Stimulated activated CD8-positive, alpha-beta memory T cell treated with anti-CD3 and anti-CD28 coated beads, Interleukin-7, amount 100 ng/mL, for 4 hours (primary cell): ENCODE measurements at places on chromosomes 1 and 21.

DNA sequence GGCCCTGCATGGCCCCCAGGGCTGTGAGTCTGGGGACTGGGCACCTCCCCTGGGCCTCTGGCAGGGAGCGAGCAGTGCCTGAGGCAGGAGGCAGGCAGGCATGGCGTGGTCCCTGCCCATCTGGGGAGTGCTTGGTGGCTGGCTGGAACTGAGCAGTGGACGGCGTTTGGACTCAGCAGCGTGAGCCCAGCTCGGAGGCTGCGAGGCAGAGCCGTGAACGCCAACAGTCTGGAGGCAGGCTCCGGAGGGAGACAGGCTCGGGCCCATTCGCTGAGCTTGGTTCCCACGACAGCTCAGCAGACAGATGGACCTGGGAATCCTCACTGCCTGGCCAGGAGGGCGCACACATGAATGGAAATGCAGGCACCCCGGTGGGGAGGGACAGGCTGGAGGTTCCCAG is 160.7 kb upstream of the POU3F1 start:
- DNase-seq, result no peak

DNA sequence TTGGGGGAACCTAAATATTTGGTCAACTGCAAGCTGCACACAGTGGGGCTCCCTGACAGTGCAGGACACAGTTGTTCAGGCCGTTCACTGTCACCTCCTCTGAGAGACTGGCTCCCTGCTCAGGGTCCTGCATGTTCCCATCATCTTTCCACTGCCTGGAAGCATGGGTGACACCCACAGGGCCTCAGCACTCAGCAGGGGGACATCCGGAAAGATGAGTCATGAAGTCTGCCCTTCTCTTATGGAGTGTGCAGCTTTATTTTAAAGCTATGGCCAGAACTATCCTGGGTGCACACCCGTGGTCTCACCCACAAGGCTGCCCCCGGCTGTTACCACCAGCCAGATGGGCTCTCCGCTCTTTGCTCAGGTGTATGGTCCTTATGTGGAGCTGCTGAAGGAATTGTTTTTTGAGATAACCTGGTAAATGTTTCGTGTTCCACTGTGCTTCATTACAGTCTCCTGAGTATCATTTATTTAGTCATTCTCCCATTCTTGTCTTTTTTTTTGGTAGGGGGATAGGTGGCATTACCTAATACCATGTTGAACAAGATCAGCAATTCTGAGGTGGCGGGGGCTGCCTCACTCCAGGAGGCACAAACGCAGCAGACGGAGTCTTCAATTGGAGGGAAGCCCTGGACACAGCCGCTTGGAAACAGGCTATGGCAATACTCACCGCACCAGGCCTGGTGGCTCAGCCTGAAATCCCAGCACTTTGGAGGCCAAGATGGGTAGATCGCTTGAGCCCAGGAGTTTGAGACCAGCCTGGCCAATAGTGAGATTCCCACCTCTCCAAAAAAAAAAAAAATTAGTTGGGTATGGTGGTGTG is 14.3 kb downstream of the TRIM11 start:
- DNase-seq, result no peak

DNA sequence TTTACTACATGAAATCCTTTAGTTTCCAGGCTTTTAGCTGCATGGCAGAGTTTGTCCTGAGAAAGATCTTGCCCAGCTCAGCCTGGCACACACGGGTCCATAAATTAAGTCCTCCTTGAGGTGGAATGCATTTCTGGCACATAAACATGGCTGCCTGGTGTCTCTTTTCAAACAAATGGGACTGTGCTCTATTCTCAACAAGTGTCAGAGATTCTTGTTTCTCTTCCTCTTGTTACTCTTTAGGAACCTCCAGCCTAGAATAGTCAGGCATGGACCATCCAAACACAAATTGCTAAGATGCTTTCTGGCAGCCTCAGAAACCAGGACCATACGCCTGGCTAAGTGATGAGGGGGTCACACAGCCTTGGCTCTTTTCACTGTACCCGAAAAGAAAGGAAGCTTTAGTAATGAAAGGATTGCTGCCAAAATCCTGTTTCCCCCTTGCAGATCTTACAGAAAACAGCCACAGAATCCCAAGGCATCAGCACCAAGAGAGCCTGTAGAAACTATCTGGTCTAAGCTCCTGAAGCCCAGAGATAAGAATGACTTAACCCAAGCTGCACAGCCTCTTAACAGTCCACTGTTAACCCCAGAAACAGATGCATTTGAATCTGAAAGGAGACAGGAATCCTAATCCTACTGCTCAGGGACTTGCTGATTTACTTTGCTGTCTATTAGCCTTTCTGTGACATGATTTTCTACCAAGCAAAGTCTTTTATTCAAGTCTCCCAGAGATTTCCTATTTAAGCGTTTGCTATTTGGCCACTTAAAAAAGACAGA is 31.9 kb upstream of the NRDC start:
- no peak for DNase-seq

DNA sequence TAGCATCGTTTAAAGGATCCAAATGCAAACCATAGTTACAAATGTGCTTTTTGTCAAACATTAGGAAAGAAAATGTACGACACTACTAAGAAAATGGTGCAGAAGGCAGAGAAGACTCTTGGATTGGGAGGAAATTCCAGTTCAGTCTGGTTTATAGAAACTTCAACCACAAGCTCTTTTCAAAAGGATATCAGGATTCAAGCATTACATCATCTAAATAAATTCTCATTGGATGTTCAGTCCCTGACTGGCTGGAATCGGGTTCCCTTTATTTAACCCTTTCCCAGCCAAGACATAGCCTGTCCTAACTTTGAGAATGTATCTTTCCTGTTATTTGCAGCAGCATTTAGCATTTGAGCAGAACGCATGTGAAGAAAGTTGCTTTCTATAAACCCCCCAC is 184.6 kb downstream of the LMO4 start:
- no peak for DNase-seq

DNA sequence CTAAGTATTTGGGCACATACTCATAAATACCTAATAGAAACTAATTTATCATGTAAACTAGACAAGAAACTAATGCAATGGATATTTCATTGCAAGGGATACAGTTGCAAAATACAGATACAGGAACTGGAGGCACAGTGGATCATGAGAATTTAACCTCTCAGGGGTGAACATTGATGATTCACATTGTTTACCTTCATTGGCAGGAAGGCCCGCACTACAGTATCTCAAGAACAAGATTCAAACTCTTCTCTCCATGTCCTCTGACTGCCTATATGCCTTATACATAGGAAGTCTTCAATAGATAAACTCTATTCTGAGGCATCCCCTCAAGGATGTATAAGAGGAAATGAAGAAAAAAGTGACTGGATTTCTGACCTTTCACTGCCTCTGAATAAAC is 18.4 kb upstream of the PTBP2 start:
- no peak for DNase-seq

GRCh38 chr1:61152066-61152465 is 69.7 kb downstream of the NFIA start:
- DNase-seq, result no peak
